ENCODE measurements at places on chromosomes 16 and 17.
A peak's percentile ranks its signal among the peaks of the same experiment; 100 is the strongest.

DNA sequence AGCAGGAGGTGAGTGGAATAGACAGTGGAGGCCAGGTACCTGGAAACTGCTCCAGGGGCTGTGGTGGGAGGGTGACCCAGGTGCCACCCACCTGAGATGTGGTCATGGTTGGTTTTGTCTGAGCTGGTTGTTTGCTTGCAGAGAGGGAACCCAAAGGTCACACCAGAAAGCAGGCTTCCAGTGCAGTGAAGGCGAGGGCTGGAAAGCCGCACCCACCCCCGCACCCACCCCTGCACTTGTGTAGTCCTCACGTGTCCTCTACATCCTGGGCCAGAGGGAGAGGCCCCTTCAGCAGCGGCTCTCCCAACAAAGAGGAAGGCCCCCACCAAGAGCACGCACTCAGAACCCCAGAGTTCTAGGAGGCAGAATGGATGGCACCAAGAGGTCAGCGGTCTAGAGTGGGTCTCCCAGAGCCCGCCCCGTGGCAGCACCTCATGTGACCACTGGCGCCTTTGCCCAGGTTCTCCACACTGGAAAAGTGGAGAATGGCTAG, 92.6 kb upstream of the CBX4 start:
- no peak for DNase-seq

DNA sequence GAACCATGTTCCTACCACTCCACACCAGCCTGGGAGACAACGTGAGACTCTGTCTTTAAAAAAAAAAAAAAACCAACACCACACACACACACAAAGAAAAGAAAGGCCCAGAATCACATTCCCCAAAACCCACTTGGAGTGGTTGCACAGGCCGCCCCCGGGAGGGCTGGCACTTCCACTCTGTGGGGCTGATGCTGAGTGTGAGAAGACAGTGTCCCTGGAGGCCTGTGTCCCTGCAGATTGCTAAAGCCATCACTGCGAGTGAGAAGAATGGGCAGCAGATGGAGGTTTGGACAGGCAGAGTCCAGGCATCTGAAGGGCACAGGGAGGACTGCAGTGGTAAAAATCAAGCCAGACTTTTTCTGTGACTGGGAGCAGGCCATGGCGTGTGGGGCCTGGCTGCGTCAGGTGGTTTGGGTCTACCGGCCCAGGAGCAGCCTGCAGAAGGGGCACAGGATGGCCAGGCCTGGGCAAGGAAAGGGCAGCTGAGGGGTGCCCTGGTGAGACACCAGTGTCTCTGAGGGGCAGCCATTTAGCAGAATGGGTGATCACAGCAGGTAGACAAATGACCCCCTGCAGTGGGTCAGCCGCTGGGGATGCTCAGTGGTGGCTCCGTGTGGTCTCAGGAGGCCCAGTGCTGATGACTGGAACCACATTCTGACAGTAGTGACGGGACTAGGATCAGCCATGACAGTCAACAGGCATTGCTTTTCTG, 13.1 kb downstream of the CTRB2 start:
- no peak for DNase-seq

DNA sequence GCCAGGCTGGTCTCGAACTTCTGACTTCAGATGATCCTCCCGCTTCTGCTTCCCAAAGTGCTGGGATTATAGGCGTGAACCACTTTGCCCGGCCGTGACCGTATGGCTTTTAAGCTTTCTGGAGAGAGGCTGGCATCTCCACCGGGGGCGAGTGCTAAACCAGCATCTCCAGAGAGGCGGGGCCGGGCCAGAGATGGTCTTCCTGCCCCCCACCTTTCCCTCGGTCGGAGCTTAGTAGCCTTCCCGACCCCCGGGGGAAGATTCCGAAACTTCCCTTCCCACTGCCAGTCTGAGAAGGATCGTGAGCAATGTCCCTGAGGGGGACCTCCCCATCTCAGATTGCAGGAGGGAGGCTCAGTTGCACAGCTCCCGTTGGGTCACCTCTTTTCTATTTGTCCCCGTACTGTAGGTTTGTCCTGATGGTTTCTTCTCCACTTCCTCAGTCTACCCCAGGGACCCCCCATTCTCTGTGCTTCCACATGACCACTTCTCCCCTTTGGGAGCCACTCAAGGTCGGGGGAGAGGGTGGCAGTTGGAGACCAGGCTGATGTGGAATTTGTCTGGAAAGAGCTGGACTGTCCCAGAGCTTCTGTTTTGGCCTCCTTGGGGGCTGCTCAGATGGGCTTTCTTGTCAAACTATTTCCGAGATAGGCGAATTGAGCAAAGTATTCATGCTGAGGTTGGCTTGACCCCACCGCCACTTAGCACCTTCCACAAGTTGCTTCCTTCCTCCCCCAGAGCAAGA, 18.2 kb downstream of the IGF2BP1 start:
- no peak for DNase-seq

DNA sequence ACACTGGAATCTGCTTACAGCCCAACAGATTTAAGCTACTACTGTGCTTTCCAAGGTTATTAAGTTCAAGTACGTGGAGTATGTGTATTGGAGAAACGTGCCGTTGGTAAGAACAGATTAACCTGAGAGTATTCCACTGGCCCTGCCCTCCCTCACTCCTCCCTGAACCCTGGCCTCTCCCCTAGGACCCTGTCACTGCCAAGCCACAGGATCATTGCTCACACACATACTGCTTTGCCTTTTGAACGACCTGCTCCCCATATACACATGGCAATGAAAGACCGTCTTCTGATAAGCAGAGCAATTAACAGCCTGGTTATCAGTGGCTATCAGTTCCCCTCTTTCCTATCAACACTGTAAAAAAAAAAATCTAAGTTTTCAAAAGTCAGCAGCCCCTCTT, 458.9 kb upstream of the DYNLRB2 start:
- no peak for DNase-seq

DNA sequence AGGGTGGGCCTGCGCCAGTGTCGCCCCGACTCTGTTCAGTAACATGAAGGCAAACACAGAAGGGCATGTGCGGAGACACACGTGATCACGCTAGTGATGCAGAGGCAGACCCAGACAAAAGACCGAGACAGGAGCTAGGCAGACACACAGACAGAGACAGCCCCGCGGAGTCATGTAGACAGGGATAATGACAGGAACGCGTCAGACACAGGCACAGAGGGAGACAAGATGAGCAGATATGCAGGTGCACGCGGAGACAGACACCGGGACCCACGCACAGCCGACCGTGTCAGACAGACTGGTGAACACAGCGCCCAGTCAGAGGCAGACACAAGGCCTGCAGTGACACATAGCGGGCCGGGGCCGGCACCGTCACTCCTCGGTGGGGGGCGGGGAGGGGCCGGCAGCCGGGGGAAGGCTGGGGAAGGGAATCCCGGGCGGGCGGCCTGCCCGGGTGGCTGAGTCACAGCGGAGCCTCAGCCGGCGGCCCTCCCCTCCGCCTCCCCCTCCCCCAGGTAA, 7.4 kb downstream of the KDM6B start:
- DNase-seq, result peak; percentile 83

GRCh38 chr17:31788571-31788946, 70.5 kb downstream of the COPRS start:
- DNase-seq, result no peak

- DNase-seq, result no peak
Measured at GRCh38 chr16:21194771-21195301, 16.5 kb downstream of the ZP2 start.

DNA sequence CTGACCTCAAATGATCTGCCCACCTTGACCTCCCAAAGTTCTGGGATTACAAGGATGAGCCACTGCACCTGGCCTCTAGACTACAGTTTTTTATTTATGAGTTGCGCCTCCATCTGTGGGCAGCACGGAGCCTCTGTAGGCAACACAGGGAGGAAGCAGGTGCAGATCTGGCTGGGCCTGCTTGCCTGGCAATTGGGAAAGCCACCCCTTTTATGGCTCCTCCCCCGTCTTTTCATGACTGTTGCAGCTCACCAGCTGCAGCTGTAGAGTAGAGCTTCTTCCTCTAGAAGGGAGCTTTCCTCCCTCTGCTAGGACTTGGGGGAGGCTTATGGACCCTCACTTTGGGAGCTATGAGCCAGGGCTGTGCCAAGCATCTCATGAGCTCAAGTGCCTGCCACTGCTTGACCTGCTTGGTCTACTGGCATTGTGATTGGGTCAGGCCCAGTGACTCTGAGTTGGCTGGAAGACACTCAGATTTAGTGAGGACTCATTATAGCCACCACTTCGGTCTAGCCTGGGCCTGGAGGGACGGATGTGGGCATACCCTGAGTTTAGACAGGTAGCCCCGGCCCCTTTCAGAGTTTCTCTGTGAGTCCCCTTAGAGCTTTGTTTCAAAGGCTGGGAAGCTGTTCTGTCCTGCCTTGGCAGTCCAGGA, 6.9 kb upstream of the SLC7A6 start:
- DNase-seq, result no peak

DNA sequence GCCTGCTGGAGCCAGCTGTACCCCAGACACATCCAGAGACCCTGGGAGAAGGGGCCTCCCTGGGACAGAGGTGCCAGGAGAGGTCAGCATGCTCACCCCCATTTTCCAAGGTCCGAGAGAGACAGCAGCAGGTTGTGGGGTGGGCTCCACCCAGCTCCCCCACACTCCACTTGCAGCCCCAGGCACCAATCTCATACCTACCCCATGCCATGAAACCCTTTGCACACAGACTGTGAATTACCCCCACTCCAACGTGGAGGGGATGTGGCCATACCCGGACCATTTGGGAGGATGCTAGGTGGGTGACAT, 34.0 kb downstream of the ZFPM1 start:
- DNase-seq, result no peak

DNA sequence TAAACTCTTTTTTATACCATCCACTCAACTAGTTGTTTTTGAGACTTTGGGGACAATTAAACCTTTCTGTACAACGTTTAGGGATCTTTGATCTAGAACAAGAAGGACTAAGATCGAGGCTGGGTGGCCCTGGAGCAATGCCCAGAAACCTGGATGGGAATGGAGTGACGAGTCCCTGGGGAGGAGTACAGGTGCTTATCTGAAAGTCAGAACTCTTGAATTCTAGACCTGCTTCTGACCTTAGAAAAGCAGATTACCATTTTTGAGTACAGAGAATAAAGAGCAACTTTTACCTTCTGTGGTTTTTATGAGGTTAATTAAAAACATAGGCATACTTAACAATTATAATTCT, 17.8 kb downstream of the UBE2Z start:
- DNase-seq, result no peak
